ENCODE measurements at places on chromosomes 4 and X. TPM values are rescaled to one million over a fixed set of nuclear protein-coding genes. Genes with fewer than 3 reads are reported as not detected.

GRCh38 chr4:67131224-67131623, 414.1 kb downstream of the CENPC start:
- DNase-seq, result no peak

- no peak for DNase-seq
Observed at GRCh38 chr4:110667670-110668069, 44.8 kb upstream of the PITX2 start.

Gene ELK1
- total RNA-seq, result 38.9 TPM

Gene IL2
- not detected for total RNA-seq

Gene ARL9
- not detected for total RNA-seq

Gene GPR34
- not detected for total RNA-seq

Gene SOWAHD
- total RNA-seq, result 1.9 TPM

DNA sequence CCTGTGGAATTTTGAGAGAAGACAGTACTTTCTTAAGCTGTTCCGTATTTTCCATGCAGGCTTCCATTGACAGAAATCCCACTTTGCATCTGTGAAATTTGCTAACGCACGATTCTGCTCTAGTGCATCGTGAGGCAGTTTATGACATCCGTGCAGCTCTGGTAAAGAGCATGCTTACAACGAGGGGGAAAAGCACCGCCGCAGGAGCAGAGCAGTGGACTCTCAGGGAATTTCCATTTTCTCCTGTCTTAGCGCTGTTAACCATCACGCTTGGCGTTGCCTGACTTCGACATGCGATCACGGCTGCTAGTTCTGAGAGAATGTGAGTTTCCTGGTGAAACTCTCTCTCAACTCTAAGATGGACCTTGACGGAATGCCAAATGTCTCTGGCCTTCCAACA, 43.9 kb downstream of the DCTD start:
- no peak for DNase-seq

GRCh38 chr4:133390198-133390855, 241.2 kb downstream of the PCDH10 start:
- DNase-seq, result peak; percentile 65

DNA sequence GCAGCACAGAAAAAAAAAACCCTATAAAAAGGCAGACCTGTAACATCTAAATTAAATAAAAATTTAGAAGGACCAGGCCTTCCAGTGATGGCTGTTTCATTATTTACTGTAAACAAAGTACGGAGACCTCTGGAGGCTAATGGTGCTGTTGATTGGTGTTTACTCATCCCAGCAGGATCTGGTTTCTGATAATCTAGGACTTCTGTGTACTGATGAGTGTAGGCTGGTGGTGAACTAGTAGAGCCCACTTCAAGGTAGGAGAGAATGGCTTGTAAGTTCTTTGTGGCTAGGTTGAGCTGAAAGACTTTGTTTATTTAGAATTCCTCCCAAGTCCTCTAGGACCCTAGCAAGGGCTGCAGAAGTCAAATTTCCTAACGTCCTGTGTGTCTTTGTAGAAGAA, 398.1 kb upstream of the PITX2 start:
- DNase-seq, result peak; percentile 45

- no peak for DNase-seq
Observed at GRCh38 chr4:80538276-80538926, 202.9 kb downstream of the CFAP299 start.

- peak; percentile 79 for DNase-seq
Observed at GRCh38 chr4:165326831-165327210, 648 bp upstream of the MSMO1 start.

- no peak for DNase-seq
Observed at GRCh38 chrX:133645977-133646718, 230.9 kb upstream of the GPC4 start.

DNA sequence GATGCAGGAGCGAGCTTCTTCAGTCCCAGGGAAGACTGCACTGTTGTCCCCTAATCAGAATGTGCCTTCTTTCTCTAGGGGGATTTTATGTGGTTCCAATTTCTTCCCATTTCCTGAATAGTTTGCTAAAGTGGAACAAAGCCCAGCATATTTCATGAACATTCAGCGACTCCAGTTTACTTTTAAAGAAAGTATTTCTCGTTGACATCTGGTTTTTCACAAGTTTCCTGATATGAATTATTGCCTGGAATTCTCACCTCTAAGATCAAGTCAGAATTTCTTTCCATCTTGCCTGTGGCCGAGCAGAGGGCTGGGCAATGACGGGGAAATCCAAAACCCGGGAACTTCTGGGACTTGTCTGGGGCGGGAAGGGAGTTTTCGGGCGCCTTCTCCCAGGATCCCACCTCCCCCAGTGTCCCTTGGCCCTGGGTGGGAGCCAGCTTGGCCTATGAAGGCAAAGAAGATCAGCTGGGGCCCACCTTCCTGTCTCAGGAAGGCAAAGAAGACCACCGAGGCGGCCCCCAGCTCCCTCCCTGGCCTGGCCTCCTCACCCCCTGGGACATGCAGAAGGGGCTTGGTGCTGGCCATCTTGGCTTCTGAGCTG, 15.4 kb downstream of the SORCS2 start:
- no peak for DNase-seq

Gene SERPINA7
- total RNA-seq, result not detected

DNA sequence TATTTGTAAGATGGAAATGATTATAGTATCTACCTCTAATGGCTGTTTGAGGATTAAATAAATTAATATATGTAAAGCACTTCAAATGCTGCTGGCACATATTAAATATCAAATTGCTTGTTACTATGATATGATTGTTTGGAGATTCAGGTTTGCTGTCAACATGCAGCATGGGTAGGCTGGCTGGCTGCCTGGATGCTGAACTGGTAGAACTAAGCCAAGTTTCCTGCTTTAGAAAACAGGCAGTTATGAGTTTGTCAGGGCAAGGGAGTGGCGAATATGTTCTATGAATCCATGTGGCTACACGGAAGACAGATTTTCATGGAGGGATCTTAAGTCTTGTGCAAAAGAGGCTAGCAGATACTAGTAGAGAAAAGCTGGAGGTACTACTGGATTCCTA, 239.6 kb downstream of the GBA3 start:
- DNase-seq, result no peak

GRCh38 chrX:71989768-71990426, 79.3 kb downstream of the NHSL2 start:
- DNase-seq, result no peak

Gene C4orf46
- total RNA-seq, result 14.5 TPM

DNA sequence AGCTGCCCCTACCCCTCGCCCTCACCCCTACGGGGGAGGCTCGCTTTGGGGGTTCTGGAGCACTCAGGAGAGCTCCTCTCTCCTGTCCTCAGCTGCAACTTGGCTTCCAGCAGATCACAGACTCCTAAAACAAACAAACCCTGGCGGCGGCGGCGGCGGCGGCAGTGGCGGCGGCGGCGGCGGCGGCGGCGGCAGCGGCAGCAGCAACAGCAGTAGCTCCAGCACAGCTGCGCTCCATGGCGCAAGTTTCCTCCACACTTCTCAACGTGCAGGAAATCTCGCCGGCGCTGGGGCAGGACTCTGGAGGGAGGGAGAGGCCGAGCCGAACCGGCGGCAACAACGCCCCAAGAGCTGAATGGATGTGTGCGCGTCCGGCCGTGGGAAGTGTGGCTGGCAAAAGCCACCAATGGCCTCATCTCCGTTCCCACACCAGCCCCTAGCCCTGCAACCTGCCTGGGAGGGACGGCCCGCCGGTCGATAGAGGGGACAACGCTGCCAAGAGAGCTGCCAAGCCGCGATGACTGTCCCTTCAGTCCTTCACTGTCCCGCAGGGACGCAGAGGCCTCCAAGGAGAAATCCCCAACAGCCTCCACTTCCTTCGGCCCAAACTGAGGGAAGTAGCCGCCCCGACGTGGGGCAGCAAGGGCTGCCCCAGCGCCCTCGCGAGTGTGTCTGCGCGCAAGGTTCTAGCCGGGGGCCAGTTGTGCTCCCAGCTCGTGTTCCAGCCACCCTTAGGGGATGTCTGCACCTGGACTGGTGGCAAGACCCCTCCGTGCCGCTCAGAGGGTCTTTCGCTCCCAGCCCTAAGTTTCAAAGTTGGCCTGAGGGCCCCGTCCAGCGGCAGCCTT, 775 bp downstream of the SHROOM4 start:
- peak; percentile 82 for DNase-seq

- DNase-seq, result no peak
Observed at GRCh38 chr4:40846532-40846931, 96.8 kb downstream of the NSUN7 start.

GRCh38 chr4:53021754-53022512, 159.8 kb downstream of the RASL11B start:
- DNase-seq, result no peak

GRCh38 chrX:154370300-154371016, 4.0 kb downstream of the FLNA start:
- DNase-seq, result no peak

- no peak for DNase-seq
Observed at GRCh38 chr4:182478475-182478874, 235.3 kb downstream of the TENM3 start.

DNA sequence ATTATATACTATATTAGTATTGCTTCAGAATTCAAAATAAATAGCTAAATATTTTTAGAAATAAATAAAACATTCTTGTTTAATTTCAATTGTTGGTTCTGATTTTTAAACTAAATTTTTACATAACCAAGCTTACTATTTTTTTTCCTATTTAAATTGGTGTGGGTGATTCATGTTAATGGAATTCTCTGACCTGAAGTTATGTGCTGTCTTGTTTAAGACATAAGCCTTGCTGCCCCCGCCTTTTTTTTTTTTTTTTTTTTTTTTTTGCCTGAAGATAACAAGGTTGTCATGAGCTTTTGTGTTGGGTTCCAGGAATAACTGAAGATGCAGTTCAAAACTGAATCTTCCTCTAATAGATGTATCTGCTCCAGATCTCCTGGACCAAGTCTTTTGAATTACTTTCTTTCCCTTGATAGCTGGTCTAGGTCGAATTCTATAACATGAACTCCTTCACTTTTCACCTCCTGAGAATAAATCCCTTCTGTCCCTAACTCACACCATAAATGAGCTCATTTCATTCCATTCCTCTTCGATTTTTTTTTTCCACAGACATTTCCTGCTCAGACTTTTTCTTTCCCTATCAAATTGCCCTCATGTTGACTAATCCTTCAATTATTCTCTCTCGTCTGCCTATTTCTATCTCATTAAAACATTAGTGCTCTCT, 261.5 kb upstream of the FTHL17 start:
- no peak for DNase-seq

DNA sequence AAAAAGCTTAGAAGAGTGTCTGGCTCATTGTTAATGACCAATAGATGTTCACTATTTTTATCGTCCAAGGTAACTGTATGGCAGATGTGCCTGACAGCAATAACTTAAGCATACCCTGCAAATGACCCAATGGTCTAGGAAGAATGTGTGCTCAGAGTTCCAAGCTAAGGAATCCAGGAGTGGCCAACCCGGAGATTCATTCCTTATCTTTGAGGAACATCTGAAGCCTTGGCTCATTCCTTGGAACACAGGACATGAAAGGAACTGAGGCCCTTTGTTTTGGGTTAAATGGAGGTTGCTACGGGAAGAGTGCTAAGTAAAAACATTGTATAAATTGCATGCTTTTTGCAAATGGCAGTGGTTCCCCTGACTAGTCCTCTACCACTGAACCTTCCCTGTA, 38.9 kb upstream of the EFNB1 start:
- DNase-seq, result no peak

Gene DCLK2
- total RNA-seq, result 0.20 TPM

DNA sequence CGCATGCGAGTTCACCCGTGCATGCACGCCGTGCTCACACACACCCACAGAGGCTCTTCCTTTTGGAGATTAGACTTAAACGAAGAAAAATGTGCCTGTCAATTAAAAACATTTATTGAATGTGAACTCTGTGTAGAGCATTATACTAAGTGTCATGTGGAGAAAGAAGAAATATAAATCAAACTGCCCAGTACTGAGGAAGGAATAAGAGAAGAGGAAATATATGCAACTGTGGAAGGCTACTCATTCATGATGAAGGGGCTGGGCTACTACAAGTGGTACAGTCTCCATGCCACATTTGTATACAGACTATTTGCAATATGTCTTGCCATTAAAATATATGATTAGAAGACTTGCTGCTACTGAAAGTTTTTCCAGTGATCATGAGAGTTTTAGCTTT, 714.7 kb downstream of the DMD start:
- DNase-seq, result no peak
